Keratinocyte (primary cell): ENCODE measurements at places on chromosomes 5 and 9. TPM values are rescaled to one million over a fixed set of nuclear protein-coding genes. Genes with fewer than 3 reads are reported as not detected.

- H3K36me3 ChIP-seq, result no peaks in the 10 kb centered on the region
- no peak overlapping the region for H3K27ac ChIP-seq
- H3K4me3 ChIP-seq, result no peak overlapping the region
- DNase-seq, result no peak
Measured at GRCh38 chr5:58156361-58156760, 303.5 kb downstream of the PLK2 start.

DNA sequence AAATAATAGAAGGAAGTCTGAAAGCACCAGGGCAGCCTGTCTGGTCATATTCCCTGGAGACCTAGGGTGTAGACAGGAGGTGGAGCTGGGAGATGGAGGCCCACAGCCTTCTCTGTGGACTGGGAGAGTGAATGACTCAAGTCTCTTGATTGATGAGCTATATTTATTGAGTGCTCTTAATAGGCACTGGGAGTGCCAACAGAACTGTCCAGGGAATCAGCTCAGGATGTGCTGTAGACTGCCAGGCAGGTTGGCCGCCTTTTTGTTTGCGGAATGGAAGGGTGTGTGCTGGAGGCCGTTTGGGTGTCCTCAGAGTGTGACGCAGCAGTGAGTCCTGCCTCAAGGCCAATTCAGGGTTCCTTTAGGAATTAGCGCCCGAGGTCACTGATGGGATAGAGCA, 33.4 kb upstream of the POMT1 start:
- H3K27ac ChIP-seq, result no peak overlapping the region
- H3K36me3 ChIP-seq, result peaks cover 52% of the 10 kb centered on the region
- no peaks in the 10 kb centered on the region for H3K4me1 ChIP-seq
- H3K4me3 ChIP-seq, result no peak overlapping the region

GRCh38 chr5:11724940-11725339, 179.3 kb downstream of the CTNND2 start:
- no peak overlapping the region for H3K27ac ChIP-seq
- H3K27me3 ChIP-seq, result no peaks in the 10 kb centered on the region

Gene PTGES
- polyA plus RNA-seq, result 16.3 to 34.1 TPM (median 19.7 TPM) in 3 replicates

Gene SAXO1
- polyA plus RNA-seq, result not detected in 3 replicates
